ENCODE measurements at places on chromosomes 16 and 17.

DNA sequence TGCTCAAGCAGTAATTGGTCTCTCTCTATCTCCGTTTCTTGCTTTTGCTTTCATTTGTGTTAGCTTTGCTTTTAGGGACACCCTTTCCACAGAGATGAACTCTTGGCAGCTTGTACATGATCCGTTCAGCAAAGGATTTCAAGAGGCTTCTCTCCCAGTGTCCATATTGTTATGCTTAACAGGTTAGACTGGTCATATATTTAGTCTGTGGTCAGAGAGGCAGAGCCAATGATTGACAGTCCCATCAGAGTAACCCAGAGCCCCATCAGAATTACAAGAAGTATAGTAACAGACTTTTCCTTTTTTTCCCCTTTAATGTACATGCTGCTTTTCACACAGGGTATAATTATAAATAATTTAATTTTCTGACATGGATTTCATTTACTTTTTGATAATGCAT lies 34.4 kb downstream of the GDPD1 start:
- no peak for DNase-seq

- DNase-seq, result no peak
These were observed 1.5 kb upstream of the SREBF1 start for GRCh38 chr17:17837966-17838962.

- DNase-seq, result no peak
These were observed 318.0 kb downstream of the BCAS3 start for GRCh38 chr17:60995680-60996079.

DNA sequence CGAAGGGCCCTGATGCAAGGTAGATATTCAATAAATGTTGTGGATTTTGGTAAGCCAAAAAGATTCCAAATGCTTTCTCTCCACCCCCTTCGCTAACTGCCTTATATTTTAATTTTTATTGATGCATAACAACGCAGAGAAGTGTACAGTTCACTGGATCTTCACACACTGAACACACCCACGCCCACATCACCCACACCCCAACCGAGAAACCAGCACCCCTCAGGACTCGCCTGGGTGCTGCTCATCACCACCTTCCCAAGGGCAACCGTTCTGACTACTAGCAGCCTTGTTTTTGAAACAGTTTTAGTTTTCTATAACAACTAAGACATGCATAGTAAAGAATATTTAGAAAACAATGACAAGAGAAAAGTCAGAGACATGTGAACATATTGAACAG lies 9.1 kb upstream of the PLCG2 start:
- no peak for DNase-seq

GRCh38 chr16:85677383-85677967 lies 11.3 kb downstream of the GINS2 start:
- no peak for DNase-seq

DNA sequence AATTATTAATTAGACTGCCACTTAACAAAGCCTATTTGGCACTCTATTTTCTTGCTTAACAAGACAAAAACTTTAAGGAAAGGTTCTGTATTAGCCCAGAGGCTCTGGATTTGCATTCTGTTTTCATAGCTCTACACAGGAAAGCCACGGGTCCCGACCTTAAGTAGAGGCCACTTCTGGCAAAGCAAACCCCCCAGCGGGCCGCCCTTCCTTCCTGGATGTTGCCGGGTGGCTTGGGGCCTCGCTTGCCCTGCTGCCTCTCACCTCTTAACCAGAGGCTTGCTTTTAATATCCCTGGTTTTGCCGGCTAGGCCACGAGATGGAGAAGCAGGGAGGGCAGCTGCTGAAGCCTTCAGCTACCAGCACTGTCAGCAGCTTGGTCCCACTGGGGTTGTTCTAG lies 4.4 kb downstream of the RTN4RL1 start:
- DNase-seq, result no peak

- DNase-seq, result no peak
These were observed 1.6 kb downstream of the GALNS start for GRCh38 chr16:88855176-88855575.

GRCh38 chr16:79929260-79929965 lies 328.9 kb upstream of the MAF start:
- no peak for DNase-seq

- no peak for DNase-seq
These were observed 23.6 kb downstream of the C16orf90 start for GRCh38 chr16:3471518-3472176.

- no peak for DNase-seq
These were observed 12.2 kb downstream of the ADAP2 start for GRCh38 chr17:30933966-30934365.

DNA sequence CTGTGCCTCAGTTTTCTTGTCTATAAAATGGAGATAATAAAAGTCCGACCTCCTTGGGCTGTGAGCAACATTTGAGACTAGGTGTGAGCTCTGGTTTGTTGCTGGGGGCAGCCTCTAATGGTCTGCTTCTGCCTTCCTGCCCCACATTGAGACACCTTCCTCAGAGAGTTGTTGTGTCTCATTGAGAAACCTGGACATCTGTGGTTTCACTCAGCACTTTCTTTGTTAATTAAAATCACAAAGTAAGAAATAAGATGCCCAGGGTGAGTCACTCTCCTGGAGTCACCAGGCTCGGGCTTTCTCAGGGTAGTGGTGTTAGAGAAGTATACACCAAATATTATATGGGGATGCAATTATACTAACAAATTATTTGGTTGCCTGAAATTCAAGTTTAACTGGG lies 389.2 kb upstream of the SALL1 start:
- DNase-seq, result no peak

All from thoracic aorta (tissue), 2 donors.